ENCODE measurements at places on chromosomes 13 and 19.

DNA sequence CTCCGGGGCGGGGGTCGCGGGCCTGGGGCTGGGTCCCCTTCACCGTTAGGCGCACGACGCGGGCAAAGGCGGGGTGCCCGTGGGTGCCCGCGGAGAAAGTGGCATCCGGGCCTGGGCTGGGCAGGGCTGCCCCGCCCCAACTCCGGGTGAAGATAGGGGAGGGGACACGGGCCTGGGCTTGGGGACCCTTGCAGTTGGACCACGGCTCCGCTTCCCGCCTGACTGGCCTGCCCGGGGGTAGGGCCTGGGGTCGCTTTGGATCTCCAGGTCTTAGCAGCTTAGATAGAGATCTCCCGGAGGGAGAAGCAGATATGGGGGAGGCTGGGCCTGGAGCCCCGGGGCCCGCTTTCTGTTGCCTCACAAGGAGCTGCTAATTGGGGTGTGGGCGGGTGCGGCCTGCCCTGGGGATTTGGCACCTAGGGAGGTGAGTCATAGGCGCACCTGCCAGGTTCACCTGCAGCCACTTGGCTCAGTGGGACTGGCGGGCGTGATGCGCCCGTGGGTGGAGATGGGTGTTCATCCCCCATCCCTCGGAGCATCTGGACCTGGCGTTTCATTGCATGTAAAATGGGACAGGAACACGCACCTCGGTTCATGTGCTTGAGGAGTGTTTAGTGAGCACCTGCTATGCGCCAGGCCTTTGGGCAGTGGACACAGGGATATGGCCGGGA, 585 bp downstream of the MAP1S start:
- DNase-seq, result no peak

DNA sequence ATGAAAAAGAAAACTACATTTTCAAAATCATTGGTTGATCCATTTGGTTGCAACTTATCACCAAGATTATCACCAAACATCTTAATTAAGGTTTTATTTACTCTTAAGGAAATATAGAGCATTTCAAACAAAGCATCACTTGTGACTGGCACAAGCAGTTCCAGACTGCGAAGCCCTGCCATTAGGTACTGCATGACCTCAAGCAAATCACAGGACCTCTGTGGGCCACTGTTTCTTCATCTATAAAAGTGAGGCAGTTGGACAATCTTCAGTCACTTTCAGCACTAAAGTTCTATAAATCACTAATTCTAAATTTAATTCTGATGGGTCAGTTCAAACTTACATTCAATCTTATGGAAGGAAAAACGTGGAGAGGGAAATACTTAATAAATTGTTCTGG, 2.0 kb downstream of the ELF1 start:
- DNase-seq, result no peak

DNA sequence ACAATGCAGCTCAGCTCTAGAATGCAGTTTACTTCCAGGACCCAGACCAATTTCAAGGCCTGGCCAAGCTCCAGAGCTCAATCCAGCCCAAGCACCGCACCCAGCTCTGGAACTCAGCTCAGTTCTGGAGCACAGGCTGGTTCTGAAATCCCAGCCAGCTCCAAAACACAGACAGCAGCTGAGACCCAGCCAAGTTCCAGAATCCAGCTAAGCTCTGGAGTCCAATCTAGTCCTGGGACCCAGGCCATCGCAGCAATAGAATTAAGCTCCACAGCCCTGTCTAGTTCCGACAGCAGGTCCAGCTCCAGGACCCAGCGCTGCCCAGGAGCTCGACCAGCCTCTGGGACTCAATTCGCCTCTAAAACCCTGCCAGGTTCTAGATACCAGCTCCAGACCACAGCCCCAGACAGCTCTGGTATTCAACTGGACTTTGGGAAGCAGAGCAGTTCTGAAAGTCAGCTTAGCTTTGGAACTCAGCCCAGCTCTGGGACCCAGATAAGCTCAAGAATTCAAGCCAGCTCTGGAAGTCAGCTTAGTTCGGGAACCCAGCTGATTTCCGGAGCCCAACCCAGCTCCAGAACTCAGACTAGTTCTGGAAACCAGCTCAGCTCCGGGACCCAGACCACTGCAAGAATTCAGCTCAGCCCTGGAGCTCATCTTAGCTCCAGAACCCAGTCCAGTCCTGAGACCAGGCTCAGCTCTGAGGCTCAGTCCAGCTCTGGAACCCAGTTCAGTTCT, 6.8 kb downstream of the GIPC3 start:
- DNase-seq, result no peak

DNA sequence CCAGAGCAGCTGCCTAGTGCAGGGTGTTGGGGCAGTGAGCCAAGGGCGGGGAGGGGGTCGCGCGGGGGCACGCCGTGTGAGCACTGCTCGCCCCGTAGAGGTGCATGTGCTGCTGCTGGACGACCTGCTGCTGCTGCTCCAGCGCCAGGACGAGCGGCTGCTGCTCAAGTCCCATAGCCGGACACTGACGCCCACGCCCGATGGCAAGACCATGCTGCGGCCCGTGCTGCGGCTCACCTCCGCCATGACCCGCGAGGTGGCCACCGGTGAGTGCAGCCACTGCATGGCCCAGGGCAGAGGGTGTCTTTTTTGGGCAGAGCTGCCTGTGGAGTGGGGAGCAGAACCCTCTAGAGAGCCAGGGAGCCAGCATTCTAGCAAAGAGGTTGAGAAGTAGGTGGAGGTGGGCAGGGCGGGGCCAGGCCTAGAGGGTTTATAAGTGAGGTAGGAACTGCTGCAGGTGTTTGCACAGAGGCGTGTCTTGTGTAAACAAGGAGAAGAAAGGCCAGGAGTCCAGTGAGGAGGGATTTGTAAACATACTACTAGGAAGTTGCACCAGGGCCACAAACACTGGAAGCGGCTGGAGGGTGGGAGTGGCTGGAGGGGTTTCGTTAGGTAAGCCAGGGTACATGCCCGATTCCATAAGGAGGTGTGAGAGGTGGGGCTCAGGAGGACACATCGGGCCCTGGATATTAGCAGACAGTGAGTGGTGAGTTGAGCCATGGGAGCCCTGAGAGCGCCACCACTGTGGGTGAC, 21.3 kb downstream of the ARHGEF1 start:
- DNase-seq, result no peak

DNA sequence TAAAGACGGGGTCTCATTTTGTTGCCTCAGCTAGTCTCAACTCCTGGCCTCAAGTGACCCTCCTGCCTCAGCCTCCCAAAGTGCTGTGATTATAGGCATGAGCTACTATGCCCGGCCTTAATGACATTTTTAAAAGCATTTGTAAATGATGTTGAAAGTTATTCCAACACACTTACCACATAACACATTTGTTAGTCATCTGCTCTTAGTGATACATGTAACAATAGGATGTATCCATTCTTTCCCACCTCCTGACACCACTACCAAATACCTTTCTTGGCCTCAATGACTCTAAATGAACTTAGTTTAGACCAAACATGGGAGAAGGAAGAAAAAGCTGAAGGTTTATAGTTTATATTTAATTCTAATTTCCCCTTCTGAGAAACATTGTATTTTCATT, 59.8 kb upstream of the MEDAG start:
- DNase-seq, result no peak

DNA sequence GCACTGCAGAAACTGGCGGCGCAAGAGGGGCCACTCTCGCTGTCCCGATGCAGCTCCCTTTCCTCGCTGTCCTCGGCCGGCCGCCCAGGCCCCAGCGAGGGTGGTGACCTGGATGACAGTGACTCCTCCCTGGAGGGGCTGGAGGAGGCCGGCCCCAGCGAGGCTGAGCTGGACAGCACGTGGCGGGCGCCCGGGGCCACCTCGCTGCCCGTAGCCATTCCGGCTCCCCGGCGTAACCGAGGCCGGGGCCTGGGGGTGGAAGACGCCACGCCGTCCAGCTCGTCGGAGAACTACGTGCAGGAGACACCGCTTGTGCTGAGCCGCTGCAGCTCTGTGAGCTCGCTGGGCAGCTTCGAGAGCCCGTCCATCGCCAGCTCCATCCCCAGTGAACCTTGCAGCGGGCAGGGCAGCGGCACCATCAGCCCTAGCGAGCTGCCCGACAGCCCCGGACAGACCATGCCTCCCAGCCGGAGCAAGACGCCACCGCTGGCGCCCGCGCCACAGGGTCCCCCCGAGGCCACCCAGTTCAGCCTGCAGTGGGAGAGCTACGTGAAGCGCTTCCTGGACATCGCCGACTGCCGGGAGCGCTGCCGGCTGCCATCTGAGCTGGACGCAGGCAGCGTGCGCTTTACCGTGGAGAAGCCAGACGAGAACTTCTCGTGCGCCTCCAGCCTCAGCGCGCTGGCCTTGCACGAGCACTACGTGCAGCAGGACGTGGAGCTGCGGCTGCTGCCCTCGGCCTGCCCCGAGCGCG, 12.4 kb downstream of the C19orf25 start:
- DNase-seq, result no peak

DNA sequence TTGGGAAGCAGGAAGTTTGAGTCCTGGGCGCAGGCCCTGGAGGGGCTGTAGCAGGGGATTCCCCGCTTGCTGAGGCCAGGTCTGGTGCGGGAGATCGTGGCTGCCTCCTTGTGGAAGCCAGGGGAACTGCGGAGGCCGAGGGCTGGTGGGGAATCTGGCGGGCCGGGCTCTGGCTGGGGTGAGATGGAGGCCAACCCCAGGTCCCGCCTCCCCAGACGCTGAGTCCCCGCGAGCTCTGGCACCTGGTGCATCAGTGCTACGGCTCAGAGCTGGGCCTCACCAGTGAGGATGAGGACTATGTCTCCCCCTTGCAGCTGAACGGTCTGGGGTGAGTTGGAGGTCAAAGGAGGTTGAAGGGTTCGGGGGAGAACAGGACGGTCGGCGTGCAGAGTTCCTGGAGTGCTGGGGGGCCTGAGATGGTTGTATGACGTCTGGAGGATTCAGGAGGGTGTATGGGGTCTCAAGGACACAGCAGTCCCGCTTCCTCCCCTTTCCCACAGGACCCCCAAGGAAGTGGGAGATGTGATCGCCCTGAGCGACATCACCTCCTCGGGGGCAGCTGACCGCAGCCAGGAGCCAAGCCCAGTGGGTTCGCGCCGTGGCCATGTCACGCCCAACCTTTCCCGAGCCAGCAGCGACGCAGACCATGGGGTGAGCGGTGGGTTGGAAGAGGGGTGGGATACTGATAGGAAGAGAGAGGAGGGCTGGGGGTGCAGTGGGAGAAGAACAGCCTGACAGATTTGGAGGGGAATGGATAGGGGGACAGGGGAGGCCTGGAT, 13.1 kb downstream of the GRAMD1A start:
- peak; percentile 69 for DNase-seq

DNA sequence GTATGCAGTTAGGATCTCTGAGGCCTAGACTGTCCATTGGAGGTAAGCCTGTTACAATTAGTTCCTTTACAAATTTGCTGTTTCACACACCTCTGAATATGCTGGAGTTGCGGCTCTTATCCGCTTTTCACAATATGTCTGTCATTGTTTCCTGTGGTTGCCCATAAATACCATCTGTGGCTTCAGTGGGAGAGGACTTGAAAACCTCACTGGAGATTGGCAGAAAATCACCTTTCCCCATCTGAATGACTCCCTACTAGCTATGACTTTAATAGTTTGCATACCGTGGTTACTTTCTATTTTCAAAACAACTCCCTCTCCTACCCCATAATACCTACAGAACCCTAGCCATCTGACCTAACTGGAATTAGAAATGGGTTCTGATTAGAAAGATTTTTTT, 454.3 kb downstream of the PCDH17 start:
- no peak for DNase-seq

DNA sequence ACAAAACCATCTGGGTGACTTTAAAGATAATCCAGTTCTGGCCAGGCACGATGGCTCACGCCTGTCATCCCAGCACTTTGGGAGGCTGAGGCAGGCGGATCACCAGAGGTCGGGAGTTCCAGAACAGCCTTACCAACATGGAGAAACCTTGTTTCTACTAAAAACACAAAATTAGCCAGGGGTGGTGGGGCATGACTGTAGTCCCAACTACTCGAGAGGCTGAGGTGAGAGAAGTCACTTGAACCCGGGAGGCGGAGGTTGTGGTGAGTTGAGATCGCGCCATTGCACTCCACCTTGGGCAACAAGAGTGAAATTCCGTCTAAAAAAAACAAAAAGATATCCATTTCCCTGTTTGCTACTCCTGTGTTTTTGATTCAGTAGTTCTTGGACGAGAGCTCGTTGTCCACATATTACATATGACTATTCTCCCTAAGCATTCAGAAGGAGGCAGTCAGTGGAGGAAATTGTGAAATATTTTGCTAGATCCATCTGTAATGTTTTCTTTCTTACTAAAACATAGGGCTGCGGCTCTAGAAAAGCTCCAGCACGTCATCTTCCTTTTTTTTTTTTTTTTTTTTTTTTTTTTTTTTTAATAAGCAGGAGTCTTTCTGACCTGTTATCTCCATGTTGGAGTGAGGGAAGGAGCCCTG, 33.6 kb downstream of the ZNF701 start:
- DNase-seq, result no peak

DNA sequence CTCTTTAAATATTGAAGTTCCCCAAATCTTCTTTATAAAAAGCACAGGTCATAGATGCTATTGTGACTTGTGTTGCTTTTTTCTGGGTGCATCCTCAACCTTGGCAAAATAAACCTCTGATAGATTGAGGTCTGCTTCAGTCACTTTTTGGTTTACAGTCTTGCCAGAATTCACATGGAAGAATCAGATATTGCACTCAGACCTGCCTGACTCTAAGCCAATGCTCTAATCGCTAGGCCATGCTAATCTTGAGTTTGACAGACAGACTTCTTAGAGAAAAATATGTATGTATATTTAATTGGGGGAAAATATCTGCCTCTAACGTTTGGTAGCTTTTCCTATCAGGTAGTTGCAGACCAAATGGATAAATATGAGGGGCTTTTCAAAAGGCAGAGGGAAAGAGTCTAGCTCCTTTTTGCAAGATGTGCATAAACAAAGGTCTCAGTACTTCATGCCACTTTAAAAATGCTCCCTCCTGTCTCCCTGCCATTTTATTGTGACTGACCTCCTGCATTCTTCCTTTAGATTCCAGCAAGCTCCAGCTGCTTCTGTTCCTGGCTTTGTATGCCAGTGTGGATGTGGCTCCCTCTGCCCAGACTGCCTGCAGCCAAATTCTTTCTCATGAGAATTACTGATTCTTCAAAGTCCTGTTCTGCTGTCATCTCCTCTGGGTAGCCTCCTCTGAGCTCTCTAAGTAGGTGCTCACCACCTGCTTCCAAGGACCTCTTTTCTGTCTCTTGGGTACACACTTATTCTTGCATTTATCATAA, 42.4 kb upstream of the RFC3 start:
- DNase-seq, result no peak

GRCh38 chr19:36152352-36153091, at the start of gene COX7A1:
COX7A1 (minus strand) TSS chr19:36152447; CDS start chr19:36152407, 40 bp downstream.
- DNase-seq, result no peak

DNA sequence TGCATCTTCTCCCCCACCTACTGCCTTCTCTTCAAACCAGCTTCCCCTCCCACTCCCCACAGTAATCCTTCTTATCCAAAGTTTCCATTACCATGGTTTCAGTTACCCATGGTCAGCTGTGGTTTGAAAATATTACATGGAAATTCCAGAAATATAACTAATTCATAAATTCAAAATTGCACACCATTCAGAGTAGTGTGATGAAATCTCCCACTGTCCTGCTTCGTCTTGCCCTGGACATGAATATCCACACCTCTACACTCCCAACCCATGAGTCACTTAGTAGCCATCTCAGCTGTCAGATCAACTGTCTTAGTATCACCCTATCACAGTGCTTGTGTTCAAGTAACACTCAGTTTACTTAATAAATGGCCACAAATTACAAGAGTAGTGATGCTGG, 3.8 kb upstream of the KCTD12 start:
- DNase-seq, result no peak
